LNCaP clone FGC (cell line): ENCODE measurements at places on chromosomes 3 and 15.

DNA sequence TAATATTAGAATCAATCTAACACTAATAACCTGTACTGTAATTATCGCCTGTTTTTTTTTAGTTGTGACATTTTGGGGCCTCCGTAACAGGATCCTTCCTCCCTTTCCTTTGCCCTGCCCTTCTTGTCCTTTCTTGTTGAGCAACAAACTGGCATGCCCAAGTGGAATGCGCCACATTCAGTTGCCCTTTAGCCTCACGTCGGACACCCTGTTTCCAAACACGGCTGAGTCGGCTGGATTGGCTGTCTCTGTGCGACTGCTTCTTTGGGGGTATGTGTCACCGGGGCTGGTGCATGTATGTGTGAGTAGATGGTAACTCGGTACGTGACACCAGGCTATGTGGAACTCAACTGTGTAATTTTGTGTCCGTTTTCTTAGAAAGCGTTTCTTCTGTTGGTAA, 24.1 kb downstream of the TRAK1 start:
- no peak for DNase-seq

- no peak for DNase-seq
These were observed 7.3 kb downstream of the ST3GAL6 start for GRCh38 chr3:98770261-98771039.

- no peak for DNase-seq
These were observed 625.0 kb upstream of the SGO1 start for GRCh38 chr3:20811006-20811405.

DNA sequence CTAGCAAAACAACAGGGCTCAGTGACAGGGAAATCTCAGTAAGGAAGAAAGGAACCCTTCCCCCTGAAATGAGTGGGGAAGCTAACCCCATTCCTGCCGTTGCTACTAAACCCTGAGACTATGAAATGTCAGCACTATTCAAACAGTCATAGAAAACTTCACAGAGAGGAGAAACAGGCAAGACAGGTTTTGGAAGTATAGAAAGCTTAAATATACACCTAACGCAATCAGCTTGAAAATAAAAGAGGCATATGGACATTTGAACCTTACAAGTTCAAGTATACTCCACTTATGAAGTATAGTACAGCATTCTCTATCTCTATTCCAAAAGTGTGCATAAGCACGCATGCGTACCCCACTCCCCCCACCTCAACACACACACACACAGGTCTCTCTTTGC, 17.6 kb upstream of the FRMD4B start:
- DNase-seq = peak; percentile 56

GRCh38 chr3:183455089-183455488, 26.7 kb upstream of the MCF2L2 start:
- DNase-seq = no peak

- DNase-seq = no peak
These were observed at the start of gene LSAMP for GRCh38 chr3:116445311-116445841. Gene LSAMP (minus strand): TSS chr3:116445487.

- DNase-seq = no peak
These were observed 84.9 kb downstream of the TBC1D2B start for GRCh38 chr15:77992356-77993222.

DNA sequence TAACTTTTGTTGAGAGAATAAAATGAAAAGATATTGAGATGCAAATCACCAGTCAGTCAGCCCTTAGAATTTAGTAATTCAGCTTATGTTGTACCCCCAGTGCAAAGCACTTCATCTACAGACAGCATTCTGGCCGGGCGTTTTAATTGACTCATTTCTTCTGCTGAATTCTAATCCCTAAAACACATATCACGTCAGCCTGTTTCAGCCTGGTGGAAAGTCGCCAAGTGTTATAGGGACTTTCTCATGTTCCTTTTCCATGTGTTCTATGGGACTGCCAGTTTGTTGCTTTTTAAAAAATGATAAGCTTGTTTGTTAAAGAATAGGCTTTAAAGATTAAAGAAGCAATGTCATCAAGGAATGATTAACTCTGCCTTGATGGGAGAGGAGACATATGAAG, 169.7 kb upstream of the BFSP2 start:
- no peak for DNase-seq

DNA sequence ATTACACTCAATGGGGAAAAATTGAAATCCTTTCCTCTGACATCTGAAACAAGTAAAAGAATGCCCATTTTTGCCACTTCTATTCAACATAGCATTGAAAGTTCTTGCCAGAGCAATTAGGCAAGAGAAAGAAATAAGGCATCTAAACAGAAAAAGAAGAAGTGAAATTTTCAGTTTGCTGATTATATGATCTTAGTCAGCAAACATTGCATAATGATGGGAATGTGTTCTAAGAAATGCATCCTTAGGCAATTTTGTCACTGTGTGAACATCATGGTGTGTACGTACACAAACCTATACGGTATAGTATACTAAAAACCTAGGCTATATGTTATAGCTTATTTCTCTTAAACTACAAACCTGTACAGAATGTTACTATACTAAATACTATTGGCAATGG, 278.0 kb downstream of the CGGBP1 start:
- no peak for DNase-seq

DNA sequence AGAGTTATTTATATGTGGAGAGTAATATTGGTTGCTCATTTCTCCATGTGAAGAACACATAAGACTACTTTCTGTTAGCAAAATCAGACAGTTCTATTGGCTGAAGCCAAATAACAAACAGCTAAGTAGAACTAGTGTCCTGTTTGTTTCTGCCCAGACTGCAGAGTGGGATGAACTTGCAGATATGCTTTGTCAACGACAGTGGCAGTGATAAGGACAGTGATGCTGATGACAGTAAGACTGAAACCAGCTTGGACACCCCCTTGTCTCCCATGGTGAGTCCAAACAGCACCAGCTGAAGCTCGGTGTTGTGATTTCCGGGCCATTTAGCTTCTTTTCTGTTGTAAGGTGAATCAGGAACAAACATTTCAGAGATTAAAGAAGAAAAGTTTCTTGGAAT, 102.6 kb upstream of the IL12A start:
- DNase-seq = no peak

GRCh38 chr3:188689101-188689574, 482.6 kb upstream of the TPRG1 start:
- DNase-seq = no peak

GRCh38 chr15:35168464-35168863, 83.4 kb upstream of the NANOGP8 start:
- no peak for DNase-seq

GRCh38 chr15:68434021-68434420, 2.1 kb upstream of the ITGA11 start:
- DNase-seq = no peak

DNA sequence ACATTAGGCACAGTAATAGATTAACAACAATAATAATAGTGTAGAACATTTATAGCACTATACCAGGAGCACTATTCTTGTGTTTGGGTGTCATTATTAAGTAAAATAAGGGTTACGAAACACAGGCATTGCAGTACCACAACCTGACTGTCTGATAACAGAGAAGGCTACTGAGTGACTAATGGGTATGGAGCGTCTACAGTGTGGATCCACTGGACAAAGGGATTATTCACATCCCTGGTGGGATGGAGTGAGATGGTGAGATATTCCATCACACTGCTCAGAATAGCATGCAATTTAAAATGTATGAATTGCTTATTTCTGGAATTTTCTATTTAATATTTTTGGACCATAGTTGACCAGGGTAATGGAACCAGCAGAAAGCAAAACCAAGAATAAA, 18.2 kb downstream of the MINDY4B start:
- DNase-seq = no peak

DNA sequence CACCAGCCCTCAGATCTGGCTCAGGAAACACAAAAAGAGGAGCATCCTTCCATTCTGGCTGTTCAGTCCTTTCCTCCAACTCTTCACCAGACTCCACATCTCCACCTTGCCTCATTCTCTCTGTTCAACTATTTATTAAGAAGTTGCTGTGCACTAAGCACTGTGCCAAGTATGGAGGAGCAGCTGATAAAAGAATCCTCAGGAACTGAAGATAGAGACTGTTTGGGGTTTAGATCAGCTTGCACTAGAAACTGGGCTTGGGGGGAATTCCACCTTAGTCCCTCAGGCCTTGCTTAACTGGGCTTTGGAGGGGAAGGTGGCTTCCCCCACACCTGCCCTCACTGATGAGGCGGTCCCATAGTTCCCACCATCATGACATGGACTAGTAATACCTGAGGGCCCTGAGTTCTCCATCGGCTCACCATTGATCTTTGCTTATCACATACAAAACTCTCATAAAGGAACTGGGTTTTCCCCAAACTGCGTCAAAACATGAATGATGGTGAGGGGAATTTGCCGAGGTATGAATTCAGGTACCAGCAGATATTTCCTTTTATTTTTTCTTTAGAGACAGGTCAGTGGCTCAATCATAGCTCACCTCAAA, 1.7 kb upstream of the CCR8 start:
- DNase-seq = no peak

- no peak for DNase-seq
These were observed 21.5 kb upstream of the SMAD6 start for GRCh38 chr15:66680502-66680901.

DNA sequence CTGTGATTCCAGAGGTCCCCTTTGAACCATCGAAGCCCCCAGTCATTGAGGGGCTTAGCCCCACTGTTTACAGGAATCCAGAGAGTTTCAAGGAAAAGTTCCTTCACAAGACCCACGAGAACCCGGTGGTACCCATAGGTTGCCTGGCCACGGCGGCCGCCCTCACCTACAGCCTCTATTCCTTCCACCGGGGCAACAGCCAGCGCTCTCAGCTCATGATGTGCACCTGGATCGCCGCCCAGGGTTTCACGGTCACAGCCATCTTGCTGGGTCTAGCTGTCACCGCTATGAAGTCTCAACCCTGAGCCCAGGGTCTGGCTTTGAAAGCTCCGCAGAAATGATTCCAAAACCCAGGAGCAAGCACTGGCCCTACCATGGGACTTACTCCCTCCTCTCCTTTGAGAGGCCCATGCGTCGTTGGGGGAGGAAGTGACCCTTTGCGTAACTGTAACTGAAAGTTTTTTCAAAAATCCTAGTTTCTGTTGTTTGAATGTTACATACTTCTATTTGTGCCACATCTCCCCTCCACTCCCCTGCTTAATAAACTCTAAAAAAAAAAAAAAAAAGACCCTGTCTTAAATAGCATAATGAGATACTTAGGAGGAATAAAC, 85.1 kb upstream of the CSPG5 start:
- DNase-seq = no peak

GRCh38 chr3:126961791-126962461, 21.0 kb upstream of the PLXNA1 start:
- no peak for DNase-seq

DNA sequence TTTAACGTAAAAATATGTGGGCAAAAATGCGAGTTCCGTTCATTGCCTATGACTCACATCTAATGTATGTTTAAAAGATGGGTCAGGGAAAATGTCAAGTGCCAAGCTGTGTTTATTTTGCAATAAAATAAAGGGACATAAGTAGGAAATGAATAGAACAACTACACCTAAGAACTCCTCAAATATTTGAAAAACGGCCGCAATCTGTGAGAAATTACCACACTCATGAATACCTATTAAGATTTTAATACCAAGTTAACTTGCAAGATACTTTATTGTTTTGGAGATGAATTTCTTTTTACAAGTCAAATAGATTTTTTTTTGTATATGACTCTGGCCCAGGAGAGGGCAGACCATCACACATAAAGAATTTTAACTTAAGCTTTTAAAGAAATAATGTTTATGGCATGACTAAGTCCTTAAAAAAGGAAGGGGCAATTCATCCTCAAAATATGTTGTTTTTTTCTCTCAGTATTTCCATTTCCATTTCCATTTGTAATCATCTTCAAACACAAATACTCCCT, 152.7 kb downstream of the SUCNR1 start:
- peak; percentile 18 for DNase-seq

DNA sequence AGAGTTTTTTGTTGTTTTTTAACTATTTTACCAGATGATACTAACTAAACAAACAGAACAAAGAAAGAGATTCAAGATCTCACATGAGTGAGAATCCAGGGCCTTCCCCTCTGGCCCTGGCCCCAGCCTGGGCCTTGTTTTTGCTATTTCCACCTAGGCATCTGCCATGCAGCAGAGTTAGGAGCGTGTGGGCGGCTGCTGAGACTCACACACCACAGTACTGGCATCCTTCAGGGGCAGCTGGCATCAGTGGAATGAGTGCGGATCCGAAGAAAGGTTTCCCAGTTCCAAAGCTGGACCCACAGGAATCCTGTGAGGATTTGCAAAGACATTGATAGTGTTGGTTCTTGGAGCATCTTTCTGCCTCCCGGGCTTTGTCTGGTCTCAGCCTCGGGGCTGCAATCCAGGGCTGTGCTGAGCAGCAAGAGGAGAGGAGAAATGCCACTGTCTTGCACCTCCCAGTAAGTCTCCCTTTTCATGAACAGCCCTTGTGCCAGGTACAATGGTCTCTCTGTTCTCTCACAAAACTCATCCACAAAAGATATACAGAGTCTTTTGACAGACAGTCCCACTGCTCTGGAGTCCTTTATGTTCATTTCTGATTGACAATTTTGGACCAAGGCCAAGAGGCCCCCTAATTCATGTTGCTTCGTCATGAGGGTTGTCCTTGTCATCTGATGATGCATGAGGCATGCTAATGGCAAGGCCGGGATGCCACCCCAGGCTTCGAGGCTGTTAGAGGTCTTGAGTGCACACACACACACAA, 46.6 kb downstream of the APH1B start:
- DNase-seq = no peak

GRCh38 chr3:138367911-138368310, 19.5 kb downstream of the MRAS start:
- DNase-seq = no peak

DNA sequence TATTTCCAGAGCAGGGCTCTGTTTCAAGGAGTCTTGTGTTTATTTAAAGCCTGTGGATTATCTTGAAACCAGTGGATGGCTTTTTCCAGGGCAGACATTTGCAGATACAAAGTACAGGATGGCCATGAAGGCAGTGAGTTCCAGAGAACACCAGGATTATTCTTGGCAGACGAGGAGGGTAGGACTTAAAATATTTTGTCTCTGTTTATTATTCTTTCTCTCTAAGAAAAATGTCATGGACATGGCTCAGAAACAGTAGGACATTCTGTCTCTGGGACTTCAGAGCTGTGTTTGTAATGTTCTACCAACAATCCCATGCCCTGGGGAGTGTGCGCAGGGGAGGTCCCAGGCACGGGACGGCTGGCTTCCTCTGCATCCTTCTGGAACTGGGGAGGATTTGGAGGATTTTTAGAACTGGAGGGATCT, 125.9 kb downstream of the ATP10A start:
- DNase-seq = no peak

DNA sequence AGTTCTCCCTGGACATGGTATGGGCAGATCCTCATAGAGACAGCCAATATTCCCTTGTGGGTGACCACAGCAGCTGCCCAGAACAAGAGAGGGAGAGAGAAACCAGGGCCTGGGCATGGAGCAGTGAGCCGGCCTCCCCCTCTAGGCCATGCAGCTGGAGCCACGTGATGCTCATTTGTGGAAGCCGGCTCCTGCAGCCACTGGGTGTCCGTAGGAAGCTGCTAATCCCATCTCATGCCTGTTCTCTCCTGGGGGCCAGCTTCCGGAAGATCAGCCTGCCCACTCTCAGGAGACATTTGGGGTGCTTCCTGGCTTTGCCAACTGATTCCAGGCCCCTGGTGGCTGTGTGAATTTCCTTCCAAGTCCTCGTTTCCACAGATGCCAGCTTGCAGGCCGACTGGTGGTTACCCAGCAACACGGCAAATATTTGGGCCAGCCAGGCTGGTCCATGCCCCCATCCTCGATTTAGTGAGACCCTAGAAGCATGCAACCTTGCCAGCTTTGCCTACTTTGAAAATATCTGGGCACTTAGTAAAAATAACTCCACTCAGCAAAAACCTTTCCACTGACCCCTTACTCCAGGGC, 55.3 kb downstream of the LINGO1 start:
- DNase-seq = no peak
